ENCODE measurements at places on chromosomes 4 and X. TPM values are rescaled to one million over a fixed set of nuclear protein-coding genes. Genes with fewer than 3 reads are reported as not detected.

The MTCP1 gene
- 10.4 TPM for total RNA-seq

The UGT2B17 gene
- not detected for total RNA-seq

The F11 gene
- total RNA-seq: not detected

The EMCN gene
- total RNA-seq: 3.7 TPM

The PPA2 gene
- 84.0 TPM for total RNA-seq

The LANCL3 gene
- total RNA-seq: 7.8 TPM

Measured in diencephalon (tissue), 1 donor.